ENCODE measurements at places on chromosomes 5 and 9. TPM values are rescaled to one million over a fixed set of nuclear protein-coding genes. Genes with fewer than 3 reads are reported as not detected.

The PRLR gene
- not detected for total RNA-seq

The HMHB1 gene
- total RNA-seq = not detected

The AHRR gene
- total RNA-seq = 2.0 TPM

The ACTBL2 gene
- total RNA-seq = not detected

The IL33 gene
- not detected for total RNA-seq

The NNT gene
- total RNA-seq = 152 TPM

The IL4 gene
- not detected for total RNA-seq

The GFPT2 gene
- 11.6 TPM for total RNA-seq

The ZDHHC11B gene
- 42.8 TPM for total RNA-seq

The CCNI2 gene
- total RNA-seq = 0.17 TPM

The TAF1L gene
- total RNA-seq = not detected

The TAF11L9 gene
- 0.83 TPM for total RNA-seq

The LCNL1 gene
- not detected for total RNA-seq

The ASPN gene
- not detected for total RNA-seq

The SLCO4C1 gene
- 1.5 TPM for total RNA-seq

The NRARP gene
- total RNA-seq = 15.2 TPM
